Hypothalamus (tissue), 51 donors: ENCODE measurements at places on chromosomes 2 and 18.

DNA sequence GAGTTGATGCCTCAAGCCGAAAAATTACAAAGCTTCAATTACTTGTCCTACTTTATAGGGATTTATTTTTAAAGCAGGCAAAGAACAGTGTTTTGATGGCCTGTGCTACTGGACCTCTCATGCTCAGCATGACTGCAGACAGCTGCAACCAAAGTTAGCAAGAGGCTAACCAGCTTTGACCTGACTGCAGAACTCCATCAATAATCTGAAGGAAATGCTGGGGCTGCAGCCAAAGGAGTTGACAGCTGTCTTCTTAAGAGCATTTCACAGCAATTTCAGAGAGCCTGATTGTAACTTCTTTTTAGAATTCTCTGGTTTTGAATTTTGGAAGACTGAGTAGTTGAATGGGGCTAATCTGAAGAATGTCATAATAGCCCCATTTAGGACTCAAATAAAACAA is 46.5 kb upstream of the SESTD1 start:
- no peak for DNase-seq

- DNase-seq, result no peak
Measured at GRCh38 chr18:48913201-48913600, 37.6 kb downstream of the SMAD7 start.

DNA sequence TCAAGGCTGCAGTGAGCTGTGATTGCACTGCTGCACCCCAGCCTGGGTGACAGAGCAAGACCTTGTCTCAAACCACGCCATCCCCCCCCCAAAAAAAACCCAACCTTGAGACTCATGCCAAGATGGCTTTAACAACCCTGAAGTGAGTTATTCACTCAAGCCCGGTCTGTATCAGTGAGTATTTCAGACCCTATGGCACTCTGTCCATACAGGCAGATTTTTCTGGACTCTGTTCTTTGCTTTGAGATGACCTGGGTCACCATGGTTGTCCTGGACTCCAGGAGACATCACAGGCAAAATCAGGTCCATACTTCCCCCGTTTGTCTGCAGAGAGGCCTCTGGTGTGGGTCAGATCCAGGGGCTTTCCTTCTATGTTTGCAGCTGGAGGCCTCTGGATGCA is 91.7 kb downstream of the TGOLN2 start:
- DNase-seq, result no peak

- DNase-seq, result no peak
Measured at GRCh38 chr2:88967844-88968243, 276.4 kb downstream of the RPIA start.

DNA sequence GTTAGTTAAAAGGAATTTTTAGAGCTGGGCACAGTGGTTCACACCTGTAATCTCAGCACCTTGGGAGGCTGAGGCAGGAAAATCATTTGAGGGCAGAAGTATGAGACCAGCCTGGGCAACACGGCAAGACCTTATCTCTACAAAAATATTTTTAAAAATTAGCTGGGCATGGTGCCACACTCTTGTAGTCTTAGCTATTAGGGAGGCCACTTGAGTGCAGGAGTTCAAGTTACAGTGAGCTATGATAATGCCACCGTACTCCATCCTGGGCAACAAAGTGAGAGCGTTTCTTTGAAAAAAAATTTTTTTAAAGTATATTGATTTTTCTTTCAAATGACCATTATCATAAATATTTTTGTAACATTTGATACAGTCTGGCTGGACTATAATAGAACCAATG is 93.6 kb upstream of the FAM117B start:
- DNase-seq, result no peak

GRCh38 chr2:7016601-7017211 is 99.5 kb downstream of the RNF144A start:
- no peak for DNase-seq

DNA sequence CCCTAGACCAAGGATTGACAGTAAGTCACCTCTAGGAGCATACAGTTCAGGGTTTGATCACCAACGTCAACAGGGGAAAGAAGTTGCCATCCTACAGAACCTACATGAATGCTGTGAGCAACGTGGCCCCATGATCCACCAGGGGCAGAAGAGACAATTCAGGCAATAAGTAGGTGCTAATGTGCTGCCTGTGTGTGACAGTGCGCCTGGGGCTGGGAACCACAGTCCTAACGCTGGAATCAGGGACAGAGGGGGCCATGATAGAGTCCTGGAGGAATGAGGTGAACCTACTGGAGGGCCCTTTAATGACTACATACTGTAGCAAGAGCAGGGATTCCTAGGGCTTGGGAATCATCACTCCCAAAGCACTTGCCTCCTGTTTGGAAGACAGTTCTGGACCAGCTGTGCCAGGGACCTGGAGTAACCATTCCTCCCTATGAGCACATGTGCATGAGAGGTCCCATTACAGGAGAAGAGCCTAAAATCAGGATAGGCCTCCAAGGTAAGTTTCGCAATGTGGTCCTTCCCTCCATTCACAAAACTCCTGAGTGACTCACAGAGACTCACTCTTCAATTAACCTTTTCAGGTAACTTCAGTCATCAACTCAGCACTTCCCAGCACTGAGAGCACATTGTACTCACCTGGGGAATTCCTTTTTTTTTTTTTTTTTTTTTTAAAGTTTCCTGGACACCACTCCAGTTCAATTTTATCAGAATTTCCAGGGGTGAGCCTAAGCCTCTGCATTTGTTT is 214.0 kb downstream of the TMEM163 start:
- DNase-seq, result no peak

- no peak for DNase-seq
Measured at GRCh38 chr2:171307560-171307959, 126.2 kb downstream of the METTL8 start.

GRCh38 chr2:120271711-120272379 is 19.2 kb downstream of the RALB start:
- no peak for DNase-seq

DNA sequence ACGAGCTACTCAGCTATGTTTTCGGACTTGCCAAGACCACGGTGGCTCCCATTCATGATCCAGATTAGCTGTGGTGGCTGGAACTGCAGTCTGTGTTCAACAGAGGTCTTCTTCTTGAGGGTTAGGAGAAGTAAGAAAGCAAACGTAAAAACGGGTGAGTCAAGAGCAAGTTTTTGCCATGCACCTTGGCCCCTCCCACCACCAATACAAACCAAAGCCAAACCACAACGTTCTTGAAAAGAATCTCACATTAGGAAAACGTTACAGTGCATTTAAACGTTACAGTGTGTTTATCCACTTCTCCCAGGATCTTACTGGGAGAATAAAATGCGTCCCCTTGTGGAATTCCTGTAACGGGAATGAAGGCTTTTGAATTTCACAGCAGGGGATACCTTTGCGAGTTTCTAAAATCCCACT is 725 bp downstream of the FBXO48 start:
- DNase-seq, result no peak
